NCI-H774 (cell line): ENCODE measurements at places on chromosomes 2 and 18.

- DNase-seq: no peak
Measured at GRCh38 chr2:73031725-73032701, 39.5 kb downstream of the SFXN5 start.

DNA sequence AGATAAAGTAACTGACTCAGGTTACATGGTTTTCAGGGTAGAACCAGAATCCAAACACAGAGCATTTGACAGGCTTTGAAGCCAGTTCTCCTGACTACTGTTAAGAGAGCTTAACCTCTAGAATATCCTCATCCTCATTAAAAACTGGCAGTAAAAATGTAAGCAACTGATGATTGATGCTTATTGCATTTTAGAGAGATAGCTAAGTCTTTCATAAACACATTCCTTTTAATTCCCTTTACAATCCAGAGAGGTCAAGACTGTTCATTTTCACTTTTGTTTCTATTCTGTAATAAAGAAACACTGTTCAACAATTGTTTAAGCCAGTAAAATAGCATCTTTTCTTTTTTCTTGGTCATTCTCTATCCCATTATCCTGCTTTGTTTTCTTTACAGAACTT lies 53.9 kb upstream of the RAB27B start:
- no peak for DNase-seq

DNA sequence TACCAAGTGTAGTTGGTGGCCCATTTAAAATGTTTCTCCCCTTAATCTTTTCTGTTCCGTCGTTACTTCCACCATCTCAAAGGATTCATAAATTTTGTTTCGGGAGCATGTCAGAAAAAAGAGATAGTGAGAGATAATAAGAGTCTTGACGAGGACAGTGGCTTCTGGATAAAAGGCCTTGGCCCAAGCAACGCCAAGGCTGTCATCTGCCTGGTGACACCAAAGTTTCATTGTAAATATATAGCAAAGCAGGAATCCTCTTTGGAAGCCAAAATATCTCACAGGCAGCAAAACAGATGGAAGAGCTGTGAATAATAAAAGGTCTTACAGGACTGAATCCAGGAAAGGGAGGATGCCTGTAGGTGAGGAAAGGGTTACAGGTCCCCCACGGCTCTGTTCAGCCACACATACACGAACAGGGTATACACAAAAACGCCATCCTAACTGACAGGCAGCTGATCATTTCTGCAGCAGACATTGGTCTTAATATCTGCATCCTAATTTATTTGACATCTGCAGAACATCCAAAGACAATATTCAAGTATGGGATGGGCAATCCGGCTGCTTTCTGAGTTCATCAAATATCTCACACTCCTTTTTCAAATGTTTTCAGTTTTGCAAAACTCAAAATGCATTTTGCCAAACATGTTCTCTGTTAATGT lies 382.8 kb downstream of the OSR1 start:
- no peak for DNase-seq

- DNase-seq: no peak
Measured at GRCh38 chr18:10374195-10374594, 80.2 kb upstream of the APCDD1 start.

- DNase-seq: no peak
Measured at GRCh38 chr18:22211657-22212056, 42.3 kb downstream of the GATA6 start.

- no peak for DNase-seq
Measured at GRCh38 chr2:9358846-9359245, 64.5 kb downstream of the ITGB1BP1 start.

- peak; percentile 36 for DNase-seq
Measured at GRCh38 chr2:170324640-170325046, 146.7 kb downstream of the MYO3B start.

GRCh38 chr2:118836411-118836930 lies 11.0 kb downstream of the EN1 start:
- no peak for DNase-seq

DNA sequence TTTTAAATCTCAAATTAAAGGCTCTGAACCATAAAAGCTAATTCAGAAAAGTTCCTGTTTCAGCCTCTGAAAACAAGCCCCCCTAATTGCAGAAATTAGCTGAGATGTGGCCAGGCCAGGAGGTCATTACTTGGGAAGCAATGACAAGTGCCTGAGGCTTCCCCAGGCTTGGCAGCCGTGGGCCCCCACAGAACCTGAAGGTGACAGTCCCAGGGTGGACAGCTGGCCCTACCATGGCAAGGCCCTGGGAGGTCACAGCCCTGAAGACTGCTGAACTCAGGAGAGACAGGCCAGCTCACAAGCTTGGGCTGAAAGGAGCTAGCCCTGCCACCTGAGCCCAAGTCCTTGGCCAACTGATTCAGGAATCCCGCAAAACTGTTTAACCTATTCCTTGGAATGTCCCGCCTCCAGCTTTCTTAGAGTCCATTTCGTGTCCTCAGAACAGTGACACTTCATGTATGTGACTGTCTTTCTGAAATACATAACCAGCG lies 54.3 kb upstream of the PKDCC start:
- DNase-seq: no peak

DNA sequence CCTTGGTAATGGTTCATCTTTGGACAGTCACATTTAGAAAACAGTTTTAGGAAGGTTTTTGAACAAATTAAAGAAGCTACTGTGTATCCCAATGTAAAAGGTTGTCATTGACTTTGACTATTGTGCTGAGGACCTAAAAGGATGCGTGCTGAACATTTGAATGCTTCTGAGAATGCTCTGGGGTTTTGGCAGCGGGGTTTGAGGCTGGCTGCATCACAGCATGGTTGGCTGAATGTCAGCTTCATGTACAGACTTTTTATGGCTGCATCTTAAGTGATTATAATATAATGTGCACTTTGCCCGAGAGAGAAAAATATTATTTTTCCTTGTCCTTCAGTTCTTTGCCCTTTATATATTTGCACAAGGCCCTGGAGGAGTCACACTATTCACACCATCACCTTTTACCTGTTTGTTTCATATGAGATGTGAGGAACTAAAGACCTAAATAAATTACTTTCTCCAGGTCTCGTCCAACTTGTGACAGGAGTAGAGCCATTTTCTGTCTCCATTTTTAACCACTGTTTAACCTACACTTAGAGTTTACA lies 125.9 kb downstream of the CCDC85A start:
- DNase-seq: no peak

DNA sequence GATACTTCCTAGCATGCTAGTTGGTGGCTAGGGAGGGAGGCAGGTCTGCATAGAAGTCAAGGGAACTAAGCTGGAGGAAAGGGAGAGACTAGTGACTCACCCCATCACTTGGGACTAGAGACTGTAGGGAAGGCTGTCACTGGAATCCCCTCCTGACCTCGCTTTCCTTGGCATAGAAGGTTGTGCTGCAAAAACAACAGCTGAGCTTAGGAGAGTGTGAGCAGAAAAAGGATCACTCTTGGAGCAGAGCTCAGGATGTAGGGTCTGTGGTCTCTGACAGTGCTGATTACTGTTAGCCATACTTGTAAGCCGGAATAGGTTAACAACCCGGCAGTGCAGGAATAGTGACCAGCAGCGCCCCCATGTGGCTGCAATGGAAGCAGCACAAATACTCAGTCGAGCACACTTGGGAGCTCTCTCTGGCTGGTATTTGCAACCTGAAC lies 66.9 kb upstream of the SMAD2 start:
- no peak for DNase-seq

DNA sequence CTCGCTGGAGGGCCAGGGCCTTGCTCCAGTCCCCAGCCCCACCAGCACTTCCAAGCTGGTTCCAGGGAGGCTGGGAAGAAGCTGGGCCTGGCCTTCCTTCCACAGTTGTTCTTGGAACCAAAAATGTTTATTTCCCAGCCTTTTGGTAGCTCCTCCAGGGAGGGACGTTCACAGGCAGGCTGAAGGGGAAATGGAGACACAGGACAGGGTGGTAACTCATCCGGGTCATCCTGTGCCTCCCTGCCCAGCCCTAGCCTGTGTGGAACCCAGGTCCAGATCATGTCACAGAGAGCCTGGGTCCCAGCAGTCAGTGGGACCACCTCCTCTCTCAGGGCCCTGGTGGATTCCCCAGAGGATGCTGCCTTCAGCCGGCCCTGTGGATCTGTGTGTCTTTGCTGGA lies 12.5 kb upstream of the ARMC9 start:
- DNase-seq: no peak

GRCh38 chr2:168084288-168084687 lies 163.1 kb downstream of the STK39 start:
- DNase-seq: no peak

- no peak for DNase-seq
Measured at GRCh38 chr18:76673281-76674185, 148.8 kb upstream of the ZNF236 start.

DNA sequence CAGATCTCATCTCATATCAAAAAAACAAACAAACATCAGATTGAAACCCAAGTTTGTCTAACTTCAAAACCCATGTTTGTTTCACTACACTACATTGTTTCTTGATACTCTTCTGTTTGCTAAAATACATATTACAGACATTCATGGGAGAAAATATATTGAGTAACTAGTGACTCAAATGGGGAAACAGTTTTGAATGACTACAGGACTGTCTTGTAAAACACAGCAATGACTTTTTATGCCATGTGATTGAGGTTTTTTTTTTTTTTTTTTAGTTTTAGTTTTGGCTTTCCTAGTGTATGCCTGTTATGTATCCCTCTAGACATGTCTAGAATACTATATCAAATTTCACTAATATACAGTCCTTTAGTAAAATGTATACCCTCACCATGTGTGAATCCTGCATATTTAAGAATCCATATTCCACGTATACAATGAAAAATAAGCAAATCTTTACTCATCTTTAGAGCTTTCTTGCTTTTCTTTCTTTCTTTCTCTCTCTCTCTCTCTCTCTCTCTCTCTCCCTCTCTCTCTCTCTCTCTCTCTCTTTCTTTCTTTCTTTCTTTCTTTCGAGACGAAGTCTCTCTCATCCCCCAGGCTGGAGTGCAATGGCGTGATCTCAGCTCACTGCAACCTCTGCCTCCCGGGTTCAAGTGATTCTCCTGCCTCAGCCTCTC lies 46.6 kb upstream of the SERTAD2 start:
- no peak for DNase-seq

GRCh38 chr2:47303341-47304148 lies 99.4 kb upstream of the MSH2 start:
- DNase-seq: no peak

DNA sequence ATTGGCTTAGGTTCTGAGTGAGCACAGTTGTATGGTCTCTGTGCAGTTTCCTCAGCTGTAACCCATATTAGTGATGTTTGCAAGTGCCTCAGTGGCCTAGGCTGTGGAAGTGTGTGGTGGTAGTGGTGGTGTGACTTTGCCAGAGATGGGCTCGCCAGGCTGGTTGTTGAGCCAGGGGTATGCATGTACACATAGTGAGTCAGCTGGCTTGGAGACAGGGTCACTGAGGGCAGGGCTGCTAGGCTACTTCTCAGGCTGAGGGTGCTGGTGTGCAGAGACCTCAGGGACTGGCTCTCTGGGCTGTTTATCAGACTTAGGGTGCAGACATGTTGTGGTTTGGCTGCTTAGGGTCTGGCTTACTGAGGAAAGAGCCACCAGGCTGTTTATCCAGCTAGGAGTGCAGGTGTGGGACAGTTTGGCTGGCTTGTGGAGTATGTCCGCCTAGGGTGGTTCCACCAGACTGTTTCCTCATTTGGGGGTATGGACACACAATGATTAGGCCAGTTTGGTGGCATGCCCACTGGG lies 15.0 kb downstream of the APLF start:
- DNase-seq: no peak

- DNase-seq: no peak
Measured at GRCh38 chr18:9323750-9324445, 10.7 kb upstream of the TWSG1 start.

DNA sequence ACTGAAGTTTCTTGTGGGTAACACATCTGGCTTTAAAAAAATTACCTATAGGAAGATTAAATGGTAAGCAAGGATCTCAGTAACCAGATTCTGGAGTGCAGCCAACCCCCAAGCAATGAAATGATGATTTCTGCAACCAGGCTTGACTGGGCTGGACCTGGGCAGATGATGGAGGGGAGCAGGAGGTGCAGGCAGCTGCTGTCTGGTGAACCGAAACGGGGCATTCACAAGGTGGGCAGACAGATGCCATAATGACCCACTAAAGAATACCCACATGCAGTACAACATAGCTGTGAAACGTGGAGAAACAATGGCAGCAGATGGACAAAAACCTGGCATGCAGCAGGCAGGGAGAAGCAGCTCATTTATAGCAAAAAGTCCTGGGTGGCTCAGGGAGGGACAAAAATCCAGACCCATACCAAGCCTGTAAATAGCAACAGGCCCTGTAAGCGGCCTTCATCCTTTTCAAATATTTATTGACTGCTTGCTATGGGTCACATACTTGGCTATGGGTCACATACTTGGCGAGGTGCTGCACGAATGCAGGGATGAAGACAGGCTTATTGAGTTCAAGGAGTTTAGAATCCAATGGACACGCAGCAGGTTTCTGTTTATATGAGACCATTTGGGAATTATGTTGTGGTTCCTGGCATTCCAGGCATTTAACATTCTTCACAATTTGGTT lies 244.7 kb downstream of the HRH4 start:
- DNase-seq: no peak

- no peak for DNase-seq
Measured at GRCh38 chr2:212832211-212833195, 293.9 kb upstream of the ERBB4 start.

GRCh38 chr18:29912351-29912750 lies 1130.2 kb downstream of the DSC3 start:
- no peak for DNase-seq

DNA sequence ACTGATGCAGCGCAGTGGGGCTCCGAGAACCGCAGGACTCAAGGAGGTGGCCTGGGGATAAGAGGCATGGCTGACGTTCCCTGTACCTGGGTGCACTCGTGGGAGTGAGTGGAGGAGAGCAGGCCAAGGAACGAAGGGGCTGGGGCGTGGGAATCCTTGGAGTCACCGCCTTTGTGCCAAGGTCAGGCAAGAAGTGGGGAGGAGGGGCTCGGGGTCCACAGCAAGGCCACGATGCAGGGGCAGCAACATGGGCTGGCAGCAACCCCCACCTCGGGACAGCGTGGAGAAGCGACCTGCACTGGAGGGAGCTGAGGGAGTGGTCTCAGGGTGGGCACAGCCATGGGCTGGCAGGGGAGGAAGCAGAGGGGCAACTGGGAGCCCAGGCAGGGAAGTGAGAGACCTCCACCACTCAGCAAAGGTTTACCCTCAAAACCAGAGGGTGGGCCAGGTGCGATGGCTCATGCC lies 18.6 kb downstream of the ARID5A start:
- DNase-seq: no peak

- no peak for DNase-seq
Measured at GRCh38 chr18:48775372-48776155, 175.2 kb downstream of the SMAD7 start.
